NCI-H1417 (cell line): ENCODE measurements at places on chromosomes 12 and 14.

DNA sequence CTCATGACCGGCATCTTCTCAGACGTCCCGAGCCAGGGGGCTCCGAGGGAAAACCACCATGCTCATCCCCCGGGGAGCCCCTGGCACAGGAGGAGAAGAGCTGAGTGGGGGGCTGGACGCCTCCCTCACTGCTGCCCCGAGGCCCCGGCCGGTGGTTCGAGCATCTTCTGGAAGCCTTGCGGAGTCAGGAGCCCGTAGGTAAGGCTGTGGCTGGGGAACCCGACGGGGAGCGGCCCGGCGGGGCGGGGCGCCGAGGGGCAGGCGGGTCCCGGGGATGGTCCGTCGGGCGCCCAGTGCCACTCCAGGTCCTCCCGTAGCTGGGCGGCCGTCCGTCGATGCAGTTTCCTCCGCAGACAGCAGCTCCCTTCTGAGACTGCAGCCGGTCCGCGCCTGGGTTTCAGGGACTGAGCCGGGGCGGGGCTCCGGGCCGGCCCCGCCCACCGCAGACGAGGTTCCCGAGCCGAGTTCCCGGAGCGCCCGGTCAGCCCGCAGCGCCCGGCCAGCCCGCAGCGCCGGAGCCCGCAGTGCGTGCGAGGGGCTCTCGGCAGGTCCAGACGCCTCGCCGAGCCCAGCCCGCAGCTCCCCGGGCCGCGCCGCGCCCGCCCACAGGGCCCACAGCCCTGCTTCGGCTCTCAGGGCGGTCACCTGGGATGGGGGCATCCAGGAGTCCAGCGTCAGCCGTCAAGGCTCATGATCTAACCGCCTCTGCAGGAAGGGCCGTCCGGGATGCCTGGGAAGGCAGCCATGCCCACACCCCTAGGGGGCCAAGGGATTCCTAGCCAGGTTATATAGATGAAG is at the start of gene PGF:
TSS of gene PGF (minus strand) at position 369 of the 798 bp plus-strand sequence. CDS start at position 14, 355 bp downstream.
- DNase-seq, result peak; percentile 63

- DNase-seq, result no peak
Observed at GRCh38 chr12:132245521-132246101, 83.8 kb downstream of the GALNT9 start.

- DNase-seq, result no peak
Observed at GRCh38 chr14:26204366-26204727, 393.5 kb downstream of the NOVA1 start.

- no peak for DNase-seq
Observed at GRCh38 chr12:125310461-125310860, 245.2 kb downstream of the AACS start.

DNA sequence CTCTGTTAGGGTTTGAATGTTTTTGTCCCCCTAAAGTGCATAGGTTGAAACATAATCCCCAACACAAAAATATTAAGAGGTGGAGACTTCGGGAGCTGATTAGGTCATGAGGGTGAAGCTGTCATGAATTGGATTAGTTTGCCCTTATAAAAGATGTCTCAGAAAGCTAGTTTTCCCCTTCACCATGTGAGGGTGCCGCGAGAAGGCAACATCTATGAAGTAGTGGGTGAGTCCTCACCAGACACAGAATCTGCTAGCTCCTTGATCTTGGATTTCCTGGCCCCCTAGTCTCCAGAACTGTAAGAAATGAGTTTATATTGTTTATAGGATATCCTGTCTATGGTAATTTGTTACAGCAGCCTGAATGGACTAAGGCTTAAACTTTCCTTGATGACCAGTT is 301.5 kb upstream of the ATP2B1 start:
- no peak for DNase-seq

DNA sequence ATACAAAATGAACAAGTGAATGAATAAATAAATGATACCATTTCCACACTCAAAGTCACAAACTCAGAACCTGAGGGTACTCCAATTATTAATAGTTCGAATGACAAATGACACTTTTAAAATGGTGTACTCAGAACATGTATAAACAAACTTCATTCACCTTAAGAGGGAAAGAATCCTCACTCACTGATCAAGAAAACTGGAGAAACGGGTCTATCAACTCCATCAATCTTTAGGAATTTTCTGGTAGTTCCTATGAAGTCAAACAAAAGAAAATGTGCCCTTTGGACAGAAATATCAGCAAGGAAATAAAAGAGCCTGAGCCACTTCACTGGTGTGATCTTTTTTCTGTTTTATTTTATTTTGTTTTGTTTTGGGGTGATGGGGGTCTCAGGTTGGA is 5.2 kb upstream of the NRDE2 start:
- no peak for DNase-seq

DNA sequence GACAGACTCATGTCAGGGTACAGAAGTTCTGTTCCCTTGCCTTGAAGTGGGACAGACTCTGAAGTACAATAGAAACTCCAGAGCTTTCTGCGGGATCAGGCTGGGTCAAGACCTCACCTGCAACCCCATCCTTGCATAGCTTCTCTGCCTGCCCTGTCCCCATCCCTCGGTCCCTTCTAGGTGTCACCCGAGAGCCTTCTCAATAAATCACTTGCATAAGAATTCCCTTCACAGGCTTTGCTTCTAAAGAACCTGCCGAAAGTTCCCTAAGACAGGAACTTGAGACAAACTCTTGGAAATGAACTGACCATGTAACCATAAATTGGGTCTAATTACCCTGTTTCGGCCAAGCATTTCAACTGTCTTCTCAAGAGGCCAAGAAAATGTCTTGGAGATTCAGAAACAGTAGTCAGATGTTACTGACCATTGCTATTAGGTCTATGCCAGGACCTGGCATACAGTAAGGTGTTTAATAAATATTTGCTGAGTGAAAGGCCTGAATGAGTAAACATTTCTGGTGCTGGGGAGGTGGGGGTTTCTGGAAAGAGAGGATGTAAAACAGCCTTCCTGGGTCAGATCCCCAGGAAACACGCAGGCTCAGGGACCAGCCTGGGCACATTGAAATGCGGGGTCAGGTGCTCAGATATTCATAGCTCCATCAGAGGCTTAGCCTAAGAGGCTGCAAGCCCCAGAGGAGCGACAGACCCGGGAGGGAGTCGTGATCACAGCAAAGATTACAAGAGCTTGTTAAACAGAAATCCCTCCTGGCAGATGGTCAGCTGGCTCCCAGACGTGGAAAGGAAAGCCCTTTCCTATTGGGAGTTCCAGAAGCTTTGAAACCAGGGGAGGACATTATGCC is 226.2 kb upstream of the LHX5 start:
- DNase-seq, result peak; percentile 8

GRCh38 chr12:117202556-117202955 is 12.3 kb upstream of the FBXO21 start:
- DNase-seq, result no peak

DNA sequence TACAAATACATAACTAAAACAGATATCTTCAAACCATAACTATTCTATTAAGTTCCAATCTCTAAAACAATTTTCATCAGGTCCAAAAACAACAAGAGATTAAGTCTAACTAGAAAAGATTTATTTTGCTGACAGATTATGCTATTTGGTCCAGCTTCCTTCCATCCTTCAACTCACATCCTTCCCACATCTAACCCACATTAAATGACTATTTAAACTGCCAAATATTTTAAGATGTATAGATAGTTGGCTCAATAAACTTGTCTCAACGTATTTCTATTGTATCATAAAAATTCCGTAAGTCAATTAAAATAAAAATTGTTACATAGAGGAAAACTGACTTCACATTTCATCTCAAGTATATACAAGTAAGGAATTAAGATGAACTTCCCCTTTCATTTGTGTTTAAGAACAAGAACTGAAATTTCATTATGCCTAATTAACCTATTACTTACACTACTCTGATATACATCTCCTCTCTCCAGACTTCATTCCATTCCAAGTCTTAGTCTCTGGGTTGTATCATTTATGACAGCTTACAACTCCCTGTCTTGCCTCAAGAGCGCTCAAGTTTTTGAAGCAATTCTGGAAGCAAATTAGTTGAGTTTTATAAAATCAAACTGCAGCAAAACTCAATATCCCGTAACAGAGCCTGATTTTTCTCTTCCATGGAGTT is 25.4 kb downstream of the PAWR start:
- DNase-seq, result no peak

DNA sequence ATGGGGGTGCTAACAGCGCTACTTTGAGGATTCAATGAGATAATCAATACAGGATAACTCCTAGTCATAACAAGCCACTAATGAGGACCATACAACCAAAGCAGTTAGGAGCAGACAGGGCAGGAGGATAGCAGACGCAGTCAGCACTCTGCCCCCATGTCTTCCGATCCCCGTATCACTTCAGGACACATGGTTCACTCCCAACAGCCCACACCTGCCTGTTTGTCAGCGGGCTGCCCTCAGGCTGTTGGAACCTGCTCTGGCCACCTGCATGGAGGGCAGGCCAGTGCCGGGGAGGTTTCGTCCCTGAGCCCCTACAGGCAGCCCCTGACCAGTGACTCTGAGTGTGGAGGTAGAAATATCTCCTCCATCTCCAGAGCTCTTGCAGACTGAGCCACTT is 37.1 kb upstream of the LTBP2 start:
- DNase-seq, result no peak

DNA sequence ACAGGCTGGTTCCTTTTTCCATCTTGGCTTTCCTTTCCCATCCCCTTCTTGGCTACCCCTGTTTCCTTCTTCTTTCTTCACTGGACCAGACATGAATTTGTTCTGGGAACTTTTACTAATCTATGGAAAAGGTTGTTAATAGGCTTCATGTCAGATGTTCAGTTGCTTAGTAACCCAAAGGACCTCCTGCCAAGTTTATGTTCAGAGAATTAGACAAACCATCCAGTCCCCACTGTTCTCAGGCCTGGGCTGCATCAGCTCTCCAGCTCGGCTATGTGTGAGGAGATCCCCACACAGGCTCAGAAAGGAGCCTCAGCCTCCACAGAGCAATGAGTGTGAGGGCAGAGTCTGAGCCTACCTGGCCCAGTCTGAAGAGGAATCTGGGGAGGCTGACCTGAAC is 78.0 kb downstream of the AKAP6 start:
- DNase-seq, result no peak

DNA sequence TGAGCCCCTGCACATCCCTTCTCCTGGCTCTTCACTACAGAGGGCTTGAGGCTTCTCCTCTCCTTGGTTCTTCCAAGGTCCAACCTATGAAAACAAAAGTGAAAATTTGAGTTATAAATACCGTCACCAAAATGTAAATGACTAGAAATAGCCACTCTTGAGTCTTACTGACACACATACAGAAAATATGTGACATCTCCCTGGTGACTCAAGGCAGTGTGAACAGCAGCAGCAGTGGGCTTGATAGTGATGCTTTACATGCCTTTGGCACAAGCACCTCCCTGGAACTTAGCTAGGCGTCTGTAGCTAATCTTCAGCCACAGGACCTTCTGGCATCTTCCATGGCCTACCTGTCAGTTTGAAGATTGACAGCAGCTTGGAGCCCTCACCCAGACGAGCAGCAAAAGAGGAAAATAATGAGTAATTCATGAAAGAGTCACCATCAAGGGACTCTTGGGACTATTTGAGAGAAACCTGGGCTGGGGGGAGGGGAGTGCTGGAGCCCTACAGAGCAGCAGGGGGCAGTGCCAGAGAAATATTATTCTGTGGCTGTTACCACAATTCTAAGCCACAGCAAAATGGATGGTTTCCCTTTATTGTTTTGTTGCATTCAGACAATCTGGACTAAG is 158.0 kb downstream of the KCNK10 start:
- no peak for DNase-seq

- DNase-seq, result no peak
Observed at GRCh38 chr12:97426492-97427116, 36.0 kb upstream of the RMST start.

GRCh38 chr12:112207397-112207924 is 82.1 kb downstream of the TRAFD1 start:
- DNase-seq, result no peak

DNA sequence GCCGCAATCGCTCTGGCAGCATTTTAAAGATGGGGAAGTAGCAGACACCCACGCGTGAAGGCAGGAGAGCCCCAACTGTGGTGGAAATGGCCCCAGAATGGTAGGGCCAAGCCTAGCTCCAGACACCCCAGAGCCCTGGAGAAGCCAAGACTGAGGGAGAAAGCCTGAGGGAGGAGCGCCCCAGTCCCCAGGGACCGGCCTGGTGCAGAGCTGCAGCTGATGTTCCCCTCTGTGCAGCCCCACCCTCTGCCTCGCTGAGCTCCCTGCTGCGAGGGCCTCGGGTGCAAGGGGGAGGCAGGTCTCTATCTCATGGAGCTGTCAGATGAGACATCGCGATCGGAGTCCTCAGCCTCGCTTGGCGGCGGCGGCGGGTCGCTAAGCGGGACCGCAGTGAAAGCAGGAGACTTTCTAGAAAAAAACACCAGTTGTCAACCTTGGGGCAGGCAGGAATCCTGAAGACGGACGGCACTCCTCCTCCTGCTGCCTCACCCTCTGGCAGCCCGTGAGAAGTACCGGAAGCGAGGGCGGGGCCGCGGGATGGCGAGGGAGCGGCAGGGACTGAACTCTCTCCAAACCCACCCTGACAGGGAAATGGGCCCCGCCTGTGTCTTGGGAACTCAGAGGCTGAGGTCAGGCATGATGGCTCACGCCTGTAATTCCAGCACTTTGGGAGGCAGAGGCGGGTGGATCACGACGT is 6.0 kb downstream of the GAPDH start:
- peak; percentile 73 for DNase-seq

GRCh38 chr14:54278087-54278486 is 118.7 kb upstream of the CDKN3 start:
- no peak for DNase-seq

GRCh38 chr12:124736115-124737039 is 127.3 kb downstream of the SCARB1 start:
- DNase-seq, result no peak

GRCh38 chr14:106491851-106492250 is 965.5 kb downstream of the TMEM121 start:
- no peak for DNase-seq

DNA sequence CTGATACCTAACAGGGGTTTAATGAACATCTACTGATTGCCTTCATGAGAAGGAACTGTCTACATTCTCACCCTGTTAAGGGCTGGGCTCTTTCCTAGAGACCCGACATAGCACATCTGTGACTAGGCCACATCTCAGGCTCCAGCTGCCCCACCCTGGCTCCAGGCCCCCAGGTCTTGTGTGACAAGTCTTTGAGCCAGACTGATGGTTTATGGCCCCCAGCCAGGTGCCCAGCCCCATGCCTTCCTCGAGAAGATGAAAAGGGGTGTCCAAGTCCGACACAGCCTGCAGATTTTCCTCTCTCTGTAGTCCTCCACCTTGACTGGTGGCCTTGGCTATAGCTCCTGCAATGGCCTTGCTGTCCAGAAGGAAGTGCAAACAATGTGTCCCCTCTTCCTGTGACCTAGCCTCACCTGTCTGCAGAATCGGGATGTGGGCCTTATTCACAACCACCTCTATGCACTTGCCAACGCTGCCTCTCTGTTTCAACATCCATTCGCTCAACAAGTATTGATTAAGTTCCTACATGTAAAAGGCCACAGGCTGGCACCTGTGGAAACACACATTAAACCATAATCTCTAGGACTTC is 4.2 kb downstream of the ACTN1 start:
- no peak for DNase-seq

- DNase-seq, result peak; percentile 62
Observed at GRCh38 chr14:82854901-82855300, 1321.2 kb upstream of the SEL1L start.

DNA sequence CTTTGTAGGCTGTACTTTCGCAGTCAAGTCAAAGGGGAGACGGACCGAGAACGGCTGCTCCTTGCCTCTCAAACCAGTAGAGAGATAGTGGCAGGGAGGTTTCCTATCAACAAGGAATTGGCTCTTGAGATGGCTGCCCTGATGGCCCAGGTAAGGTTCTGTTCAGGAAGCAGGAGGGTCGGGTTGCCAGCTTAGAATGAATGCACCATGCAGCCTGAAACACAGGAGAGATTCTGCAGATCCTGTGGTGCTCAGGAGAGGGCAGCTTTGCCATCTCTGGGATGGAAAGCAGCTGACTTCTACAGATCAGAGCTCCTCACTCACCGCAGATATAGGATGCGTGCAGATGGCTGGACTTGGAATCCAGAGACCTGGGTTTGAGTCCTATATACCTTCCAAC is 18.0 kb downstream of the PIGH start:
- DNase-seq, result no peak
